ENCODE measurements at places on chromosomes 5 and 9.

GRCh38 chr5:154038261-154038706 lies 426 bp downstream of the FAM114A2 start:
- no peak for DNase-seq

DNA sequence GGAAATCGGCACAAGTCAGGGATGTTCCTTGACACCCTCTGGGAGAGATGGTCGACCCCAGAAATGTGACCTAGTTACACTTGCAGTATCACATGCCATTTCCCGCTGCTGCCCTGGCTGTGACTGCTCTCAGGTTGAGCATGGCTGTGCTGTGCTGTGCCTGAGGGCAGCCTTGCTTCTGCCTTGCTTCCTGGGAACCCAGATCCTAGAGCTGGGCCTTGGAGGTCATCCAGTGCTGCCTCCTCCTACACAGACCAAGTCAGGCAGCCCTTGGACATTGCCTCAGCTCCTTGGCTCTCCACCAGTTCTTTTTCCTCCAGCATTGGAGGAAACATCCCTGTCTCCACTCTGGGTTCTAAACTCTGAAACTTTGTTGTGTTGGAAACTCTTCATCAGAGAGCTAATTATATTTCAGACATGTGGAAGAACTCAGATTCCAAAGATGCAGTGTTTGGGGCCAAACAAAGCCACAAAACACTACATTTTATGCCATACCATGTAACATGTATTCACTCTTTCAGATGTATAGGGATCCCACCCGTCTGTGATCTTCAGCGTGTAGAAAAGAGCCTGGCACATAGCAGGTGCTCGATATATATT lies 6.1 kb downstream of the MAMDC2 start:
- DNase-seq, result no peak

DNA sequence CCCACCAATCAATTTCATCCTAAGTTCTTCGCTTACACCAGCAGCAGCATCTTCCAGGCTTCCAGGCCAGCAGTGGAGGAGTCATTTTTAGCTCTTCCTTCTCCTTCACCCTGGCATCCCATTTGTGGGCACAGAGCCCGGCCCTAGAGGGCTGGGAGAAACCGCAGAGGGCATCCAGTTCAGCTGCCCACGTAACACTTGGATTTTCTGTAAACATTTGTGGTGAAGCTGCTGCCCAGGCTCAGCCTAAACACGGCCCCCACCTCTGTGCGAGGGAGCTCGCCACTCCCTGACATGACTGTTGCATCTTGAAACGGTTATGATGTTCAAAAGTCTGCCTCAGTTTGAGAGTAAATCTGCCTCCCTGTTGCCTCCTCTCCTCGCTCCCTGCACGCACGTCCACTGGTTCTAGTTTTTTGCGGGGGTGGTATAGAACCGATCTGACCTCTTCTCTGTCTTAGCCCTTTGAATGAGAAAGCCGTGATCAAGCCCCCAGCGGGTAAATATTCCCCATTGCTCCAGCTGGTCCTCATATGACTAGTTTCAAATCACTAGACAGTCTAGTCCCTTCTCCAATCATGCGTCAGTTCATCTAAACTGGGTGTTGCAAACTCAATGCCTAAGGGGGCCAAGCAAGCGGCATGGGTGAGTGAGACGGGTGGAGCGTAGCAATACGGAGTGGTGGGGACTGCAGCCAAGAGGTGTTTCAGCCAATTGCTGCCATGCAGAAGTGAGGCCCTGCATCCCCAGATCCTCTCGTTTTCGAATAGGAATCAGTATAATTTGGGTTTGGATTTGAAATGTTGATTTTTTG lies 34.9 kb upstream of the N4BP3 start:
- no peak for DNase-seq

DNA sequence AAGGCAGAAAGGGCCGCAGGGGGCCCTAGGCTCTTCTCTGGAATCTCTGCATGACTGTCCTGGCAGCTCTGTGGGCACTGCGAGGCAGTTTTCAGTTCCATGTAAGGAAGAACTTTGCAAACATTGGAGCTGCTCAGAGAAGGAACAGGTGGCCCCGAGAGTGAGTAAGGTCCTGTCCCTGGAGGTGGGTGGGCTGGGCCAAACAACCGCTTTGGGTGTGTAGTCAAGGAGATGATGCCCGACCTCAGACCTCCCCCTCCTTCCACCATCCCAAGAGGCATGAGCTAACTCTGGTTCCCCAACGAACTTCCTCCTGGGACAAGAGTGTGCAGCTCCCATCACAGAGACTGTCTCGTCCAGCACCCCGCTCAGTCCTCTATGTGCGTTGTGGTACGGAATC lies 20.5 kb downstream of the CSF1R start:
- no peak for DNase-seq

- DNase-seq, result no peak
Measured at GRCh38 chr5:96033116-96033515, 71.5 kb upstream of the ELL2 start.

DNA sequence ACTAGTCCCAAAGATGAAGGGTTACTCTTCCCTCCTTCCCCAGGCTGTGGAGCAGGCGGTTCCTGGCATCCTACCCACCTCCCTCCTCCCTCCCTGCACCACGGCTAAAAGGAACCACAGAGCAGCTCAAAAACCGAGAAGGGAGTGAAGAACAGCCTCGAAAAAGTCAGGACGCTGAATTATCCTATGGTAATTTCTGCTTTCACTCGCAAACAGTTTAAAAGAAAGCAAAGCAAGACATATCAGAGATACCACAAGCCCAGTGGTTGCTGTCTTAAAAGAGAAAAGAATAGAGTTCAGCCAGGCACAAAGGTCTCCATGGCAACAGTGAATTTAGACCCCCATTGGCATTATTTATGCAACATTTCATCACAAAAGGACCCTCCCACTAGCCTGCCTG lies 315.4 kb downstream of the CTNND2 start:
- no peak for DNase-seq

DNA sequence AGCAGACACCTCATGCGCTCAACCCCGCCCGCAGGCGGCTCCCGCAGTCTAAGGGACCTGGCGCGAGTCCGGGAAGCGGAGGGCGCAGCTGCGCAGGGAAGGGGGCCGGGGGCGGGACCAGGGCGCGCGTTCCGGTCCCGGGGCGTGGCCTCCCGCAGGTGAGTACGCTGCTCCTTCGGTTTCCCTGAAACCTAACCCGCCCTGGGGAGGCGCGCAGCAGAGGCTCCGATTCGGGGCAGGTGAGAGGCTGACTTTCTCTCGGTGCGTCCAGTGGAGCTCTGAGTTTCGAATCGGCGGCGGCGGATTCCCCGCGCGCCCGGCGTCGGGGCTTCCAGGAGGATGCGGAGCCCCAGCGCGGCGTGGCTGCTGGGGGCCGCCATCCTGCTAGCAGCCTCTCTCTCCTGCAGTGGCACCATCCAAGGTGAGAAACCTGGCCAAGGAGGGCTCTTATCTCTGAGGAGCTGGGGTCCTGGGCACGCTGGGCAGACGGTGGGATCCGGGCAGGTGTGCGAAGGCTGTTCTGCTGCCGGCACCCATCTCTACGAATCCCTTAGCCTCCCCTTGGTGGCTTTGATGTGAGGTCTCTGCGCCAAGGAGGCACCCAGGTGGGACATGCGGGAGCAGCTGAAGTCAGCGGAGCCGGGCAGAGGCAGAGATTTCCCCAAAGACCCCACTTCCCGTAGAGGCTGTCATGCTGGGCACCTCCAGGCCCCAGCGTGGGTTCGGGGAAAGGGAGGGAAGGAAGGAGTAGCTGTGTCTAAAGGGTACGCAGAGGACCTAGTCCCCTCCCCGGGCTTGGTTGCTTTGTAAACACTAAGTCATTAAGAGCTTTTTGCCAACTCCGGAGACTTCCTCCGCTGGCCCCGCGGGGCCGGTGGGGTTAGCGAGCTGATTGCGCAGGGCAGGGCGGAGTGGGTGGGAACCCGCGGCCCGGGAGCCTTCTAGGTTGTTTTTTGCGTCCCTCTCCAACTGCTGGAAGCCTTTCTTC lies at the start of gene F2RL1:
TSS of gene F2RL1 (plus strand) at position 187 of the 988 bp plus-strand sequence. CDS start at position 340, 153 bp downstream.
- peak; percentile 70 for DNase-seq

- no peak for DNase-seq
Measured at GRCh38 chr9:98892288-98892687, 51.4 kb upstream of the COL15A1 start.

GRCh38 chr5:149762958-149763630 lies 33.0 kb downstream of the PPARGC1B start:
- no peak for DNase-seq

DNA sequence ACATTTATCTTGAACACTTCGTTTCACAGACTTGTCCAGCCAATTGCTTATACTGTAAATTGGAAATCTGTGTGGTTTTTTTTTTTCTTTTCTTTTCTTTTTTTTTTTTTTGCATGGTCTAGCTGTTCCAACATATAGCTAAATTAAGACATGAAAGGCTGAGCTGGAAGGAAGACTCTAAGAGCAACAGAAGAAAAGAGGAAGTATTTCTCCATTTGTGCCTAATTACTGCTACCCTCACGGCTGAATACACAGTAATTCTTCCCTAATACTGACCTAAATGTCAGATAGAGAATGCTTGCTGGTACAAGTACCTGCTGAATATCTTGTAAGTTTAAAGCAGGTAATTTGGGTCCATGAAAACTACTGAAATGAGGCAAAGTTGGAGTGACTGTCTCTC lies 11.0 kb upstream of the HAPLN1 start:
- no peak for DNase-seq

DNA sequence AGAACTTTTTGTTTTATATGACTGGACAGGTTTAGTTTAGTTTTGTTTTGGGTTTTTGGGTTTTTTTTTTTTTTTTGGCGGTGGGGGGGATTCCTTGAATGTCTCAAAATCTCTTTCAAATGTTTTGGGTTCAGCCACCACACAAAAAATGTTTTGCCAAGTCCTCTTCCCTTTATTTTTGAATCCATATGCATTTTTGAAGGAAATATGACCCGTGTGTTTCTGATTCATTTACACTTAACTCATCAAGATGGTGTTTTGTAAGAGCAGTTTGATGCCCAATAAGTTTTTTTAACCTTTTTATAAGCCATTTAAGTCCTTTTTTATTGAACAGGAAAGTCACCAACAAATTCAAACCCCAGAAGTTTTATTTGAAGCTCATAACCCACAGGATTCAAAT lies 209.8 kb downstream of the CWC27 start:
- no peak for DNase-seq

DNA sequence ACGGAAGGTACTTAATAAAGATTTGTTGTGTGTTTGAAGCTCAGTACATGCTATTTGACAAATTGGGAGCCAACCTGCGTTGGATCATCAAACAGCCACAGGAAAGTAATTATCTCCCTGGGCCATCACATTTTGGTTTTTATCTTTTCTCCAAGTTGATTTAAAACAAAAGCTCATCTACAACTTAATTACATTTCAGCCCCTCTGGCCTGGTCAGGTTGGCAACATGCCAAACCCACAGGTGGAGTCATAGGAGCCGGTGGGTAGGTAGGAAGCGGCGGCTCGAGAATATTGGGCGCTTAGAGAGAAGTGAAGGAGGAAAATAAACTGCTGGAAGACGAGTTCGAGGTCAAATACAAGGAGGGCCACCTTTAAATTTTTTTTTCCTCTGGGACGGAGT lies 64.9 kb upstream of the FANCC start:
- DNase-seq, result no peak

DNA sequence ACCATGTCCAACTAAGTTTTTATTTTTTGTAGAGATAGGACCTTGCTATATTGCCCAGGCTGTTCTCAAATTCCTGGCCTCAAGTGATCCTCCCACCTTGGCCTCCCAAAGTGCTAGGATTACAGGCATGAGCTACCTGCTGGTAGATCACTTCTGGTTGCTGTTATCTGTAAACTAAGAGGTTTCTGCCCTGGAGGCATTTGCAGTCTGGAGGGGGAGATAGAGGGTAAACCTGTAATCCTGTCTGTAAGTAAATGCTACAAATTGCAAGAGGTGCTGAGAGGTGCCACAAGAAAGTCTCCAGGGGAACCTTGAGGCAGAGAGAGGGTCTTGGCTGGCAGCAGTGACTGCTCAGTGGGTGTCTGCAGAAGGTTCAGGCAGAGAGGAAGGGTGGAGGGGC lies 29.0 kb upstream of the GGTA1 start:
- DNase-seq, result no peak

- DNase-seq, result no peak
Measured at GRCh38 chr9:115353681-115354080, 235.7 kb upstream of the TNC start.

DNA sequence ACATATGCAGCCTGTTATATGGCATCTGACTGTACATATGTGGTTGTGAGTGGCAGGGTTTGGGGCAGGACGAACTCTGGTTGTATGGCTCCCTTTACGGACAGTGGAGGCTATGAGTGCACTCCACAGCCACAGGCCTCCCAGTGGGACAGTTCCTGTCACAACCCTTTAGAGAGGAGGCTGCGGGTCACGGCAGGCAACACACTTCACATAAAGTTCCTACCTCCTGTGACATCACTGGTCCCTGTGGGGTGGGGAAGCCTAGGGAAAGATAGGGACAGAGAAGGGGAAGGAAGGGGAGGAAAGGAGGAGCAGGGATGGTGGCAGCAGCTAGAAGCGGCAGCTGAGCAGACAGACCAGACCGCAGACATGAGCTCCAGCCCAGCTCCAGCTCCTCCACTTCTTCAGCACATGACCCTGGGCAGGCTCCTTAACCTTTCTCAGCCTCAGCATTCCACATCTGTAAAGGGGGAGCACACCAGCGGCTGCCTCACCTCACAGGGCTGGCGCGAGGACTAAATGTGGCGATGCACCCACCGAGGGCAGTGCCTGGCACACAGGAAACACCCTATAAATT lies 27.4 kb upstream of the CORO2A start:
- no peak for DNase-seq

- DNase-seq, result no peak
Measured at GRCh38 chr5:114223866-114224265, 138.0 kb upstream of the KCNN2 start.

DNA sequence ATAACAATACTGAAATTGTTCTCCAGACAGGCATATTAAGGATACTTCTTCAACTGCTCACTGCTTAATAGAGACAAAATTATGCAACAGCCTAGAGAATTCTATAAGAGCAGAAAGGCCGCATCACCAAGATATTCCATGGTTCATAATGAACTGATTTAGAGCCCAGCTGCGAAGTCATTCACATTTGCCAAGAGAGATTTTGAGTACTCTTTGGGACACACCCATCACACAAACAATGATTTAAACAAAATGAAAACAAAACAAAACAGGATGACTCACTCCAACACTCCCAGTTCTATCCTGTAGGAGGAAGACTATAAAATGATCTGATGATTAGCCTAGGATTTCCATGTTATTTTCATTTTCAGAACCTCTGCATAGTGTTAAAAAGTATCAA lies 145.7 kb upstream of the GNA14 start:
- DNase-seq, result no peak

All from activated CD8-positive, alpha-beta memory T cell treated with anti-CD3 and anti-CD28 coated beads, Interleukin-2, amount 50 U/mL, for 48 hours (primary cell).